SIG-M5 (cell line): ENCODE measurements at places on chromosomes 4 and X.

DNA sequence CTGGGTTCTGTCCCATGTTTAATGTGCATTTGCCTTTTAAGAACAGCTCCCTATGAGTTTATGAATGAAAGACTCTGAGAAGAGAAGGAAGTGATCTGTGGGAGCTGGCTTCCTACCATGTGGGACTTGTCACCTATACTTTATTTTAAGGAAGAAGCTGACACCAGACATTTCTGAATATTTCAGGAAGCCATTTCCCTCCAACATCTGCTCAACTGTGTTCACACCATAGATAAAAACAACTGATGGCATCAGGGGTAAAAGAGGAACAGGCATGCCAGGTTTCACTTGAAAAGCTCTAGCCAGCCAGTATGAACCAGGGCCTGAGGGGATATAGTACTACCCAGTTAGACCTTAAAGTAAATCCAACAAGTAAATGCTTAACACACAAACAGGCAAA is 116.0 kb downstream of the COL4A6 start:
- DNase-seq, result no peak

DNA sequence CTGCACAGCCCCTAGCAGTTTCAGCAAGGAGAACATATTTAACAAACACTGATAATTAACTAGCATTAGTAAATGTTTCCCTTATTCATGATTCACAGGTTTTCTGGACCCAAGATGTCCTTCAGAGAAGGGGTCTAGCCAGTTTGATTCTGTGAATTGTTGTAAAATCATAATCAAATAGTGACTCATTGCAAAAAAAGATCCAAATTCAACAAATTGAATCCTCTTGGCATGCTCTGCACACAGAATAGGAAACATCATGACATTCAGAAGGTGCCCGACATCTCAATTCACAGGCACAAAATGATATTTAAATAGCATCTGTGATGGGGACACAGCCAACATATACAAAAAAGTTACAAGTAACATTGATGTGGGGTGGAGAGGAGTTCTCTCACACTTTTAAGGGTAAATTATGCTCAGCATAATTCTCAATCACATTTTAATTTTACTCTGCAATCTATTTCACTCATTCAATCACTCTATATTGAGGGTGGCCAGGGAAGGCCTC is 100.0 kb downstream of the SH3KBP1 start:
- no peak for DNase-seq

DNA sequence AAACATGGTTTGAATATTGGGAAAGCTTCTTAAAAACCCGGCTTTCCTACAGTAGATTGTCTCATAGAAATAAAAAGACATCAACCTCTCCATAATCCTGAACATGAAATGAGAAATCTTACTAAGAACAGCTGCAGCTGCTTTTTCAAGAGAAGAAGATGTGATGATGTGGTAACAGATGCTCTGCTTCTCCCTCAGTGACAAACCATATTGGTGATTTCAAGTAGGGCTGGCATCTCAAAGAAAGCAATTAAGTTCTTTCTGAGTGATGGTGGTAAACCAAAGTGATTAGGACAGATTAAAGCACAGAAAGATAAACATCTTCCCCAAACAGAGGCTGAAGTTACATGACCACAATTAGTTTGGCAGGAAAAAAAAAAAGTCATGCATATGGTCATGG is 1477.7 kb downstream of the RAPGEF2 start:
- DNase-seq, result no peak

GRCh38 chr4:7393601-7394575 is 40.8 kb downstream of the PSAPL1 start:
- no peak for DNase-seq

DNA sequence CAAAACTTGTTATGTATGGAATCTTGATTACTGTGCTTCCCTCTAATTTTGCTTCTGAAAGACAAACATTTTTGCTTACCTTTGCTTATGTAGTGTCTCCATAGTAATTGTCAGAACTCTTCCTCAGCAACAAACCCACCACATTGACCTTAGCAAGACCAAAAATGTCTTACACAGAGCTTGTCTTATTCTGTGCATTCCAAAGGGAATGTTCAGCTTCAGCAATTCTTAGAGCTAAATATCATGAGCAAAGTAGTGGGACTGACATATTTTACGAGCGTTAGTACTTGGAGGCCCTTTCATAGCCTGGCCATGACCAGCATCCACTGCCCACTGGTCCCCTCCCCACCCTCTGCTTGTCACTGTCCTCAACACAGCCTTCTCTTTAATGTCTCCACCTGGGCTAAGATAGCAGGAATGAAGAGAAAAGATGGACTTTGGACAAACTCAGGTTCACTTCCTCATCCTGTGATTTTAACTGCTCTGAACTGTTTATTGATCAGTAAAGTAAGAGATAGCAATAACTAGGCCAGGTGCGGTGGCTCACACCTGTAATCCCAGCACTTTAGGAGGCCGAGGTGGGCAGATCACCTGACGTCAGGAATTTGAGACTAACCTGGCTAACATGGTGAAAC is 15.5 kb upstream of the SH3D19 start:
- no peak for DNase-seq

DNA sequence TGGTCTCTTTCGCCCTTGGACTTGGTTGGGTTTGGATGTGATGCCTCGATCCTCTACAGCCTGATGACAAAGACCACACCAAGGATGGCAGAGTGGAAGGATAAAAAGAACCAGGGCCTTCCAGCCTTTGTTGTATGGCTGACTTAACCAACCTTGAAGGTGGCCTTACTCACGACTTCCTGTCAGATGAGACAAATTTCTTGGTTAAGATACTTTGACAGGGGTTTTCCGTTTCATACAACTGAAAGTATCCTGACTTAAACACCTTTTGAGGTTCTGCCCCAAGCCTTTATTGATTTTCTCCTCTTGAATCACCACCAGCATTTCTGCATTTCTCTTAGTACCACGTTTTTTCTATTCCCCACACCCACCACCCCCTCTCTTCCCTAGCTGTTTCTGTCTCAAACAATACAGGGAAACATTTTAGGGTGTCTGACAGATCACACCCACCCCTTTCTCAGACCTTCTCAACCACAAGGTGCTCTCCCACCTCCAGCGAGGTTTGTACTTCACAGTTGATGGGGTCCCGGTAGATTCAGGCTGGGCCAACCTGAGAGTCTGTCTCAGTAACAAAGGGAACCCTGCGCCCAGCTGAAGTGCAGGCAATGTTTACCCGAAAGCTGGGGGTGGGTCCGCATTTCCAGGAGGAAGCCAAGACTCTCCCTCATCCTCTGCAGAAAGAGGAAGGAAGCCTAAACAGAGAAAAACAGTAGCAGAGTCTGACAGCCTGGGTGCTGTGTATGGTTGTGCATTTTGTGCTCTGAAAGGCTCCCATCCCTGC is 5.0 kb upstream of the TSPAN5 start:
- DNase-seq, result no peak

- no peak for DNase-seq
Observed at GRCh38 chr4:40656201-40656863, 26.7 kb upstream of the RBM47 start.
